Fibroblast of the aortic adventitia (primary cell): ENCODE measurements at places on chromosomes 3 and 15. TPM values are rescaled to one million over a fixed set of nuclear protein-coding genes. Genes with fewer than 3 reads are reported as not detected.

Gene EPHB1
- total RNA-seq: 1.2 and 3.0 TPM in 2 replicates

Gene GOLGA8N
- 1.8 and 5.7 TPM in 2 replicates for total RNA-seq

Gene GPR62
- 0.09 TPM in 1 of 2 replicates, not detected in the other for total RNA-seq

Gene ZNF385D
- total RNA-seq: 0.57 and 11.5 TPM in 2 replicates

Gene SNRPA1
- total RNA-seq: 17.5 and 26.2 TPM in 2 replicates

Gene NDN
- 28.4 and 89.0 TPM in 2 replicates for total RNA-seq

Gene PCBP4
- 19.0 and 33.3 TPM in 2 replicates for total RNA-seq

Gene SEMA6D
- total RNA-seq: 3.9 and 17.7 TPM in 2 replicates
